ENCODE measurements at places on chromosomes 3 and 15.

DNA sequence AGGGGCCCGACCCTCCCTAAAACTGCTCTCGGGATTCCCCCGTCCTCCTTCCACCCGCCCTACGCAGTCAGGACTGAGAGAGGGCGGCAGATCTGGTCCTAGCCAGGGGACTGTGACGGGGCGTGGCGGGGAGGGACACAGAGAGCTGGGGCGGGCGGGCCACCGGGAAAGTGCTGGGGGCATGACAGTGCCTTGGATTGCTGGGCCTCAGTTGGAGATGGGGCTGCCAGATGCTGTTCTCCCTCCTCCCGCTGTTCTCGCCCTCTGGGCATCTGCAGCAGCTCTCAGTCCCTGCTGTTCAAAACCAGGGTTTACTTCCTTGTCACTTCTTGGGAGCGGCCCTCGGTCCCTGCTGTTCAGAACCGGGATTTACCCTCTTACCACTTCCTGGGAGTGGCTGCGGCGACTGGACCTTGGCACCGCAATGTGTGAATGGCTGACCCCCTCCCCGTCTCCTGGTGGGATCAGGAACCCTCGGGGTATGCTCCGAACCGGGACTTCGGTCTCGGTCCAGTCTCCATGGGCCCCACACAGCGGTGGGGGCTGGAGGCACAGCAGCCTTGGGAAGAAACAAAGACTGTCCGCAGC is 1.8 kb upstream of the RPP25 start:
- no peak for DNase-seq

GRCh38 chr3:9810846-9811245 is 784 bp downstream of the TTLL3 start:
- DNase-seq, result no peak

GRCh38 chr15:69236505-69236904 is 62.2 kb upstream of the PAQR5 start:
- DNase-seq, result no peak

GRCh38 chr15:83980637-83981036 is 254.9 kb upstream of the GOLGA6L4 start:
- DNase-seq, result no peak

DNA sequence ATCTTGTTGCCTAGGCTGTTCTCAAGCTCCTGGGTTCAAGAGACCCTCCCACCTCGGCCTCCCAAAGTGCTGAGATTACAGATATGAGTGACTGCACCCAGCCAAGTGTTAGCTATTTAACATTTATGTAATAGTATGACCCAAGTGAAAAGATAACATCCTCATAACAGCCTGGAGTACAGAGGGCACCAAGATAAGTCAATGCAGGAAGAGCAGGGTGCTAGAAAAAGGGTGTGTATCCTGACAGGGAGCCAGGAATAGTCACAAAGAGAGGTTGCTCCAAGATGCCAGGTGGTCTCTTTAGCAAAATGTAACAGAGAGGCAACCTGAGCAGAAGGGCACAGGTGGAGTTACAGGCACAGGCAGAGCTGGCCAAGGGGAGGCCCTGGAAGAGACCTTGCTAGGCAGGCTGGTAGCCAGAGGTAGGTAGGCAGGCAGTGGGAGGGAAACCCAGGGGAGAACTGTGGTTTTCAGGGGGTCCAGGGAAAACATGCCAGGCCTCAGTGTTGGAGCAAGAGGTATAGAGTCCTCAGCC is 277.4 kb downstream of the ERC2 start:
- no peak for DNase-seq

DNA sequence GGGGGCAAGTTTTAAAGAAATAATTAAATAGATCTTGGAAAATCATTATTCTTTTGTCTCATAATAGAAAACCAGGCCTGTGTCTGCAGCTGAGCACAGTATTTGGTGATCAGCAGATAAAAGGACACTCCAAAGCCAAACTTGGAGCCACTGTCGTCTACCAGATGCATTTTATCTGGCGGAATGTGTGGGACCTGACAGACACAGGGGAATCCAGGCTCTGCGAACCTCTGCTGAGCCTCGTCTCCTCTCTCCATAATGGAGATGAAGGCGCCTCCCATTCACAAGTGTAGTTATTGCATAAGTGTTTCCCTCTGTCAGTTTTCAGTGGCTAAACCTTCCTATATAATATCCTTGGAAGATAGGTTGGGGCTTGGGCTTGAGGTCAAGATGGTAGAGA is 42.1 kb downstream of the EEFSEC start:
- DNase-seq, result no peak
